ENCODE measurements at places on chromosomes 1 and 21. TPM values are rescaled to one million over a fixed set of nuclear protein-coding genes. Genes with fewer than 3 reads are reported as not detected.

DNA sequence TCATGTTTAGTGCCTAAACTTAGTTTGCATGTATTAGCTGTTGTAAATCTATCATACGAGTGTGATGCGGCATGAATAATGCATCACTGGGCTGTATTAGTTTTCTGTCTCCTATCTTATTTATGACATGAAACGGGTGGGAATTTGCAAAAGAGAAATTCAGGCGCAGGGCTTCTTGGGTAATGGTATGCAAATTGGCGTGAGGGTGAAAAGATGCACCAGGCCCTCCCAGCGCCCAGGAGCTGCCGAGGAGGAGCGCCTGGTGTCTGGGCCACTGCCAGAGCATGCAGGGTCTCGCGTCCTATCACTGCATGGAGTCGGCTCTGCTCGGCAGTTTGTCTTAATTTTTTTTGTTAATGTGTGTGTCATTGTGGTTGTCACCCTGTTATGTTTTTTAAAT lies 82.9 kb upstream of the ACTL8 start:
- DNase-seq, result no peak

Gene FAM78B
- 0.21 TPM for total RNA-seq

GRCh38 chr1:30060738-30061137 lies 662.6 kb downstream of the MATN1 start:
- no peak for DNase-seq

DNA sequence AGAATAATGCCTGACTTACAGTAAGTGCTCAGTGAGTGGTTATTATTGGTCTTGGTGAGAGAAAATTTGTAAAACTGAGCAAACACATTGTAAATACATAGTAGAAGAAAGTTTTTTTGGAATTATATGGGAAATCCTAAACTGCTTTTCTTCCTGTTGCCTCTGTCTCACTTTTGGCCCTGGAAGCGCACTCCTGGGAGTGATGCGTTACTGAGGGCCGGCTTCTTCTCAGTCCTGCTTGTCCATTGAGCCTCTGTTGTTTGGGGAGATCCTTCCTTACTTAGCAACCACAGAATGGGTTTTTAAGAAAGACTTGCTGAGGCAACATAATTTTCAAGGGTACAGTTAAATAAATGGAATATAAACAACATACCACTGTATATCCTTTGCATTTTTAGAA lies 166.0 kb downstream of the EDEM3 start:
- DNase-seq, result no peak

Data from uterus (tissue), 4 donors.